ENCODE measurements at places on chromosomes 7 and 10.

DNA sequence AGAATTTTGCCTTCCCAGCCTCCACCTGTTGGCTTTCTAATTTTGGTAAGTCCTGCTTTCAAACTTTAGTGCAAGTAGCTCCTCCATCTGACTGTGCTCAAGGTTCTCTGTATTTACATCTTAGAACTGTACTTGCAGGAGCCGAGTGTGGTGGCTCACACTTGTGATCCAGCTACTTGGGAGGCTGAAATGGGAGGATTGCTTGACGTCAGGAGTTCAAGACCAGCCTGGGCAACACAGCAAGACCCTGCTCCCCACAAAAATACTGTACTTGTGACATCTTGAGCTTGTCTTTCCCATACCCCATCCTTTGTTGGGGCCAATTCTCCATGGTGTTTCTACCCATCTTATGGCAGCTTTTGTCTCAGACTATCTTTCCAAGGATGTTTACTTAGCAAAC lies 4.7 kb upstream of the VDAC2 start:
- DNase-seq = no peak

GRCh38 chr7:1922071-1922869 lies 252.2 kb downstream of the ELFN1 start:
- peak; percentile 50 for DNase-seq

DNA sequence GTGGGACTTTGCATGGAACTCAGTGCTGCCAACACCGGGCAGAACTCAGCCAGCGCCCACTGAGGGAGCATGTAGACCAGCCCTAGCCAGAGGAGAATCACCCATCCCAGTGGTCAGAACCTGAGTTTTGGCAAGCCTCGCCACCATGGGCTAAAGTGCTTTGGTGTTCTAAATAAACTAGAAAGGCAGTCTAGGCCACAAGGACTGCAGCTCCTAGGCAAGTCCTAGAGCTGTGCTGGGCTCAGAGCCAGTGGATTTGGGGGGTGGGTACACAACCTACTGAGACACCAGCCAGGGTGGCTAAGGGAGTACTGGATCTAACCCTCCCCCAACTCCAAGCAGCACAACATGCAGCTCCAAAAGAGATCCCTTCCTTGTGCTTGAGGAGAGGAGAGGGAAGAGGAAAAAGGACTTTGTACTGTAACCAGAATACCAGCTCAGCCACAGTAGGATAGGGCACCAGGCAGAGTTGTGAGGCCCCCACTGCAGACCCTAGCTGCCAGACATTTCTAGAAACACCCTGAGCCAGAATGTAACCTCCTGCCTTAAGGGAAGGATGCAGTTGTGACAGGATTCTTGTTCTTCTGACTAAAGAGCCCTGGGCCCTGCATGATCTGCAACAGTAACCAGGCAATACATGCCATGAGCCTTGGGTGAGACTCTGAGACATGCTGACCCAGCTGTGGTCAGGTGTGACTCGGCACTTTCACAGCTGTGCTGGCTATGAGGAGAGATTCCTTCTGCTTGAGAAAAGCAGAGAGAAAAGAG lies 24.4 kb downstream of the GSDME start:
- no peak for DNase-seq

GRCh38 chr7:69419934-69420333 lies 178.3 kb upstream of the AUTS2 start:
- DNase-seq = no peak

DNA sequence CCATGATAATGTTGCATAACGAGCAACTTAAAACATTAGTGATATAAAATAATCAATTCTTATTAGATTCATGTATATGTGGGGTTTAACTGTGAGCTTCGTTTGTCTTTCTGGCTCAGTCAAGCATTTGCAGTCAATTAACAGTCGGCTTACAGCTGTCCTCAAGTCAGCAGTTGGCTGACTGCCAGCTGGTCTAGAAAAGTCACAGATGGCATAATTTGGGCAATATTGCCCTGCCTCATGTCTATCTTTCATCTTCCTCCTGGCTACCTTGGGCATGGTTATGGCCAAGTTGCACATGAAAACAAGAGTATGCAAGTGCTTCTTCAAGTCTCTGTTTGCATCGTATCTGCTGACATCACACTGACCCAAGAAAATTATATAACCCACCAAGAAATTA lies 186.1 kb upstream of the ZWINT start:
- no peak for DNase-seq

DNA sequence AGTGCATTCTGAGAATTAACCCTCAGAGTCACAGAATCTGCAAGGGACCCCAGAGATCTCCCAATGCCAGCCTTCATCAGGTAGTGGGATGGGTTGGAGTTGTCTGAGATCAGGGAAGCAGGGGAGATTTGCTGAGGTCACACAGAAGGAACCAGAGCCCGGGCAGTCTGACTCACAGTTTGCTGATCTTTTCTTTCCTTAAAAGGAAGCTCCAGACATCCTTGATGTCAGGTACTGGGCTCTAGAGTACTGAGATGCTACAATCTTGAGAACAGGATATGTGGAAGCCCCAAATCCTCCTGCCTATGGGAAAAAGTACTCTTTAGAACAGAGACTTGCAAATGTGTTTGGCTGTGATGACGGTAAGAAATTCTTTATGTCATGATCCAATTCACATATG lies 706 bp downstream of the TBATA start:
- DNase-seq = no peak

GRCh38 chr10:11303361-11304170 lies 285.9 kb downstream of the CELF2 start:
- DNase-seq = no peak

DNA sequence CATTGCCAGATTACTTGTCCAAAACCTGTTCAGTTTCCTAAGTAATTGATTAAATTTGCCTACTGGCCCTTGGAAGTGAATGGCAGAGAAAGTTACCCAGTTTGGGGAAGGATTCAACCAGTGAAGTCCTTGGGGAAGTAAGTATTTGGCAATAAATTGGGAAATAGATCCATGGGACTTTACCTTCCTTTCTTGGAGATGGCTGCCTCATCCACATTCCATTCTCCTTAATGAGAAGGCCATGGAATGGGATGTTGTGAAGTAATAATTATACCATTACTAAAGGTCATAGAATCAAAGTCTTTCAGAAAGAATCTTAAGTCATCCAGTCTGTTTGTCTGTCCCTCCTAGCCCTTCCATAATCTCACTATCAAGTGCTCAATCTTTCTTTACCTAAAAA lies 4.5 kb upstream of the COPG2 start:
- no peak for DNase-seq

DNA sequence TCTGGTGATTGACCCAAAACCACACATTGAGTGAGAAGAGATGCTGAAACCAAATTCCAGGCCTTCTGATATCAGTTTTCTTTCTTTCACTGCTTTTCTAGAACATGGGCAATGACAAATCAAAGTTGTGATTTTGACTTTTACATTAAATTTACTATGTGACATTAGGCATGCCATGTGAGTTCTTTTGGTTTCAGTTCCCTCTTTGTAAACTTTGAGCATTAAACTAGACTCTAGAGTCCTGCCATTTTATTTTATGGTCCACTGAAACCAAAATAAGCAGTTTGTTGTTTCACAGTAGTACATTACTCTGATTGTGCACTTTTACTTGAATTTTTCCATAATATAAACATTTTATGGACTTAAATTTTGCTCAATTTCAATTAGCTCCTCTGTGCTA lies 381.1 kb upstream of the SEMA3D start:
- DNase-seq = no peak
